ENCODE measurements at places on chromosomes 2 and 18.

GRCh38 chr2:49241991-49242390 lies 87.7 kb upstream of the FSHR start:
- H3K27me3 ChIP-seq: no peaks in the 10 kb centered on the region
- H3K4me1 ChIP-seq: no peaks in the 10 kb centered on the region

- H3K4me3 ChIP-seq: no peak overlapping the region
- no peaks in the 10 kb centered on the region for H3K36me3 ChIP-seq
- H3K27me3 ChIP-seq: no peaks in the 10 kb centered on the region
Observed at GRCh38 chr2:98142106-98142791, 55.3 kb downstream of the VWA3B start.

DNA sequence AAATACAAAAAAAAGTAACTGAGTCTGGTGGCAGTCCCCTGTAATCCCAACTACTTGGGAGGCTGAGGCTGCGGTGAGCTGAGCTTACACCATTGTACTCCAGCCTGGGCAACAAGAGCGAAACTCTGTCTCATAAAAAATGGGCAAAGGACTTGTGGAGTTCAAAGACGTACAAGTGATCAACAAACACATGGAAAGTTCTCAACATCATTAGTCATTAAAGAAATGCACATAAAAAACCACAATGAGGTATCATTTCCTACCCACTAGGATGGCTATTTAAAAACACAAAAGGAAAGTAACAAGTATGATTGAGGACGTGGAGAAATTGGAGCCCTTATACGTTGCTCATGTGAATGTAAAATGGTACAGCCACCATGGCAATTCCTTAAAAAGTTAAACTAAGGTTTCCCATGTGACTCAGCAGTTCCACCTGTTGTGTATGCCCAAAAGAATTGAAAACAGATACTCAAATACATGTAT lies 52.3 kb downstream of the RAB10 start:
- DNase-seq: no peak
- H3K36me3 ChIP-seq: no peaks in the 10 kb centered on the region
- H3K4me3 ChIP-seq: no peak overlapping the region

DNA sequence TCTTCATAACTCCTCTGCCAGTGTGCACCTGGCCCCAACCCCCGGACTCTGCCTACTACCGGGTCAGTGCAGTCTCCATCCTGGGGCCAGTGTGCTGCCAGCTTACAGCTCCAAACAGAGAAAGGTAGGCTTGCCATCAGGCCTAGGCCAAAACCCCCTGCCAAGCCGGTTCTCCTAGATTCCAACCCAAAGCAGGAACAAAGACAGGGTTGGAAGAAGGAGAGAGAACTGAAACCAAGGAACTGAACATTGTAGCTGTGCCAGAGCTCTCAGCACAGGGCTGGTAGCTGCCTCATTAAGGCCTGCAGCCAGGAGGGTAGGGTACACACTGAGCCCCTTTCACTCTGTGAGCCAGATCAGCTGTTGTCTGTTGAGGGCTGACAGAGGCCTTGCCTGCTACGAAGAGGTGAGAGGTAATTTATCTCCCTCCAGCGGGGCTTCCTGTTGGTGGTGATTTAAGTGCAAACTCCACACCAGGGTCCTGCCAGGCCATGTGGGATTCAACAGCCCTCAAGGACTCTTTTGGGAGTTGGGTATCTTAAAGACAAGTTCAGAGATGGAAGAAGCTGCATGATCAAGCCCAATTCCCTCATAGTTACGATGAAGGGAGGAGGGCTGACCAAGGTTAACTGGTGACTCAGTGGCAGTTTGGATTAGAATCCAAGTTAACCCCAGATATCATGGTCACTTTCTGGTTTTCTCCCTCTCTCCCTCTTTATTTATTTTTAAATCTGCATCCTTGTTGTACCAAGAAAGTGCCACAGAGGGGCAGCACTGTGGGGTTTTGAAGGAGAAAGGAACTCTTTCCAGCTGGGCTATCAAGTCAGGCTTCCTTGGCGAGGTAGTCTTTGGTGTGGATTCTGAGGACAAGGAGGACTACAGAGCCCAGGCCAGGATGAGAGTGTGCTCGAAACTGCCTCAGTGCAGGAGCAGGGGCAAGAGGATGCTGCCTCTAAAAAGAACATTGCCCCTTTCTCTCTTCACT lies 48.1 kb downstream of the CYRIA start:
- H3K4me1 ChIP-seq: no peaks in the 10 kb centered on the region
- H3K27ac ChIP-seq: no peak overlapping the region
- H3K27me3 ChIP-seq: no peaks in the 10 kb centered on the region
- no peak overlapping the region for H3K4me3 ChIP-seq

DNA sequence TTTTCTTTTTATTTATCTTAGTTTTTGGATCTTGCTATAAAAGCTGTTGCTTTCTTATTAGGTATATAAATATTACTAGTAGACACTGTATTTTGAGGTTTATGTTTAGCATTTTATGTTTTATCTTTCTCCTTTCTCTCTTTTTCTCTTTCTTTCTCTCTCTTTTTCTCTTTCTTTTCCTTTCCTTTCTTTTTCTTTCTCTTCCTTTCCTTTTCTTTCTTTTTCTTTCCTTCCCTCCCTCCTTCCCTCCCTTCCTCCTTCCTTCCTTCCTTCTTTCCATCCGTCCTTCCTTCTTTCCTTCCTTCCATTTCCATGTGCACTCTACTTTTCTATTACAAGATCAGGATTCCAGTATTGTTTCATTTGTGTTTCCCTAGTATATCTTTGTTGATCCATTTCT lies 814.8 kb downstream of the KCNJ3 start:
- no peaks in the 10 kb centered on the region for H3K36me3 ChIP-seq
- H3K4me1 ChIP-seq: no peaks in the 10 kb centered on the region

GRCh38 chr18:3279201-3280185 lies 17.6 kb downstream of the MYL12B start:
- H3K27ac ChIP-seq: no peak overlapping the region
- H3K27me3 ChIP-seq: no peaks in the 10 kb centered on the region
- no peak for DNase-seq
- H3K4me3 ChIP-seq: no peak overlapping the region

GRCh38 chr2:102061962-102062795 lies 70.4 kb downstream of the IL1R2 start:
- no peak for DNase-seq
- H3K27me3 ChIP-seq: no peaks in the 10 kb centered on the region
- no peak overlapping the region for H3K27ac ChIP-seq
- no peaks in the 10 kb centered on the region for H3K4me1 ChIP-seq
- no peak overlapping the region for H3K4me3 ChIP-seq
- H3K36me3 ChIP-seq: no peaks in the 10 kb centered on the region

- H3K27me3 ChIP-seq: peaks cover 6% of the 10 kb centered on the region
- DNase-seq: no peak
- no peak overlapping the region for H3K27ac ChIP-seq
- peaks cover 2% of the 10 kb centered on the region for H3K4me1 ChIP-seq
- H3K4me3 ChIP-seq: no peak overlapping the region
Observed at GRCh38 chr2:86785456-86785855, 5.3 kb downstream of the CD8A start.

DNA sequence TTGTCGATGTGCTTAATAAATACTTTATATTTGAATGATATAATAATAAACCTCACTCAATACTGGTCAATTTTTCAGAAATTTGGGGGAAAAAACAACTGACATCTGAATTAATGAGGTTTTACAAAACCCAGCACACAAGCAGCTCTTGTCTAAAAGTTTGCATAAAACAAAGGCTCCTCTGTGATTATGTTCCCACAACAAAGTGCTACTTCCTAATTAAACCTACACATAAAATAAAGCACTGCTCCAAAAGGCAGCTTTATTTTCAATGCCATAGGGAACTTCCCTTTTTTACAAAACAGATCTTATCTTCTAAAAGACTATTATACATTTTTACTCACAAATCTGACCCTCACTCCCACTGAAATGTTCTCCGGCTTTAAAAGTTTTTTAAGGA lies 47.1 kb downstream of the LAMA1 start:
- H3K4me3 ChIP-seq: no peak overlapping the region
- H3K27ac ChIP-seq: no peak overlapping the region
- no peaks in the 10 kb centered on the region for H3K36me3 ChIP-seq
- H3K27me3 ChIP-seq: no peaks in the 10 kb centered on the region
- H3K4me1 ChIP-seq: no peaks in the 10 kb centered on the region

- DNase-seq: no peak
- H3K27ac ChIP-seq: no peak overlapping the region
- no peaks in the 10 kb centered on the region for H3K36me3 ChIP-seq
Observed at GRCh38 chr2:45607701-45608100, 3.4 kb downstream of the SRBD1 start.

DNA sequence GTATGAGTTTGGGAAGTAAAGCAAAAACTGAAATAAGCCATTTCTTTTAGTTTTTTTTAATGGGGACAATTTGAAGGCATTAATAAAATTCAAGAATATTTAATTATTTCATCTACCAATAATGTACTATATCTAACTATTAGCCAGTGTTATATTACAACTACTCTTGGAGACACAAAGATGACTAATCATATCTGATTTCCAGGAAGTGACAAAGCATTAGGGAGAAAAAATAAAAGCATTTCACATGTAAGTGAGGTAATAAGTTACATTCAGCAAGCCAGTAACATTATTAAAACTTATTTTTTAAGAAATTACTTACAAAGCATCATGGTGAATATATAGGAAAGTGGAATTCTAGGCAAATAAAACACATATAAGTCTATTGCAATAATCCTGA lies 781.3 kb upstream of the NRXN1 start:
- no peak overlapping the region for H3K4me3 ChIP-seq
- no peaks in the 10 kb centered on the region for H3K36me3 ChIP-seq
- no peaks in the 10 kb centered on the region for H3K4me1 ChIP-seq
- DNase-seq: no peak
- no peaks in the 10 kb centered on the region for H3K27me3 ChIP-seq
- no peak overlapping the region for H3K27ac ChIP-seq

DNA sequence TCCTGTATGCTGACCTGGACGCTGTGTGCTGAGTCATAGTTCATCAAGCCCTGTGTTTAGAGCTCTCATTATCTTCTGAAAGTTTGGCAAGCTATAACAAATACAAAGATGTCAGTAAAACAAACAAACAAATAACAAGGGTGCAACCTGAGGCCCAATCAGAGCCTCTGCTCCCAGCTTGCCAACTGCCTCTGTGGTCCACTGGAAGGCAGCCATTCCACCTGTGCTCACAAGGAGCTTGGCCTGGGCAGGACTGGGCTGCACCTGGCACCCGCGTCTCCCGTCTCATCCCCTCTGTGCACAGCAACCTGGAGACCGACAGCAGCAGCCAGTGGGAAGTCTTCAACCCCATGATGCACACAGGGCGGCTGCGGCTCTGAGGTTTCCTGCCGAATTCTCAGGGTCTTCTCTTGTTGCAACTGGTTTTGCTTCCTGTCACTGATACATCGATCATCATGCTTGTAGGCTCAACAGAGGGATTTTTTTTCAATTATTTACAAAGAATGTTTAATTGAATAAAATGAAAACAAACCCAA lies 97.8 kb downstream of the TMEM18 start:
- no peaks in the 10 kb centered on the region for H3K36me3 ChIP-seq
- H3K27ac ChIP-seq: no peak overlapping the region
- no peaks in the 10 kb centered on the region for H3K27me3 ChIP-seq
- H3K4me3 ChIP-seq: no peak overlapping the region
- no peak for DNase-seq

- H3K36me3 ChIP-seq: peaks cover 15% of the 10 kb centered on the region
- DNase-seq: no peak
- no peaks in the 10 kb centered on the region for H3K4me1 ChIP-seq
Observed at GRCh38 chr2:148238561-148238960, 217.7 kb downstream of the MBD5 start.

GRCh38 chr18:59308248-59308937 lies 10.1 kb downstream of the CPLX4 start:
- peaks cover 18% of the 10 kb centered on the region for H3K27me3 ChIP-seq
- peaks cover 6% of the 10 kb centered on the region for H3K4me1 ChIP-seq
- H3K27ac ChIP-seq: no peak overlapping the region
- peak; percentile 42 for DNase-seq

DNA sequence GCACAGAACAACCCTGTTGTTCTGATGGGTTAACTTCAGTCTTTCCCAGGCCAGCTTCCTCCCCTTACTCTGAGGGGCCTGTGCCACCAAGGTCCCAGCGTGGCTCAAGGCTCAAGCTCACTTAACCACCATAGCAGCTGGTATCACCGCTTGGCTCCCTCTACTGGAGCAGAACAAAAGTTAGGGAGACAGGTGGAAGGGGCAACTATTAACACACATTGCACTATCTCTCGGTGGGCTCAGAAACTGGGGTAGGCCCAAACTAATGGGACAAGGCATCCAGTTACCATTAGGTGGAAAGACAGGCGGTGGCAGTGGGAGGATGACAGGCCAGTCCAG lies 88.7 kb upstream of the ATL2 start:
- H3K4me1 ChIP-seq: no peaks in the 10 kb centered on the region
- no peak overlapping the region for H3K4me3 ChIP-seq
- no peak overlapping the region for H3K27ac ChIP-seq
- no peaks in the 10 kb centered on the region for H3K27me3 ChIP-seq
- no peak for DNase-seq

- H3K27me3 ChIP-seq: no peaks in the 10 kb centered on the region
- H3K27ac ChIP-seq: no peak overlapping the region
- H3K36me3 ChIP-seq: no peaks in the 10 kb centered on the region
- DNase-seq: no peak
- no peak overlapping the region for H3K4me3 ChIP-seq
Observed at GRCh38 chr18:37107748-37108522, 279.0 kb downstream of the KIAA1328 start.

DNA sequence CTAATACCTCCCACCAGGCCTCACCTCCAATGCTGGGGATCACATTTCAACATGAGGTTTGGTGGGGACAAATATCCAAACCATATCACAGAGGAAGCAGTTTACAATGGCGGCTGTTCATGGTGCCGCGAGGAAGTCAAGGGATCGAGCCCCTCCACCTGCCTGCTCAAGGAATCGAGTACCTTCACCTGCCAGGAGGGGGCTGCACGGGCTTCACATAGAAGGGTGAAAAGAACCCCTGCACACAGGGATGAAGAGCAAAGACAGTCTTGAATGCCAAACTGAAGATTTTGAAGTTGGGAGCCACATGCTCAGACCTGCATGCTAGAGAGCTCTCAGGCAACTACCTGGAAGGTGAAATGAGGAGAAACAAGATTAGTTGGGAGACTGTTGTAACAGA lies 110.3 kb downstream of the KCNF1 start:
- no peaks in the 10 kb centered on the region for H3K36me3 ChIP-seq
- peaks cover under 1% of the 10 kb centered on the region for H3K27me3 ChIP-seq
- H3K27ac ChIP-seq: no peak overlapping the region

GRCh38 chr18:48029296-48029986 lies 99.0 kb upstream of the SMAD2 start:
- DNase-seq: no peak
- no peaks in the 10 kb centered on the region for H3K36me3 ChIP-seq
- H3K27me3 ChIP-seq: no peaks in the 10 kb centered on the region
- H3K4me1 ChIP-seq: no peaks in the 10 kb centered on the region
- H3K27ac ChIP-seq: no peak overlapping the region
- no peak overlapping the region for H3K4me3 ChIP-seq

- H3K4me1 ChIP-seq: no peaks in the 10 kb centered on the region
- no peaks in the 10 kb centered on the region for H3K27me3 ChIP-seq
- H3K4me3 ChIP-seq: no peak overlapping the region
- H3K36me3 ChIP-seq: no peaks in the 10 kb centered on the region
Observed at GRCh38 chr2:41948397-41948763, 99.4 kb upstream of the PKDCC start.

GRCh38 chr18:45978084-45978483 lies 11.0 kb upstream of the EPG5 start:
- H3K36me3 ChIP-seq: no peaks in the 10 kb centered on the region
- no peak overlapping the region for H3K27ac ChIP-seq
- DNase-seq: no peak

- no peaks in the 10 kb centered on the region for H3K4me1 ChIP-seq
- H3K27ac ChIP-seq: no peak overlapping the region
- no peak for DNase-seq
- no peaks in the 10 kb centered on the region for H3K27me3 ChIP-seq
Observed at GRCh38 chr2:214865400-214865799, 55.9 kb upstream of the BARD1 start.
